ENCODE measurements at places on chromosomes 7 and 10.

DNA sequence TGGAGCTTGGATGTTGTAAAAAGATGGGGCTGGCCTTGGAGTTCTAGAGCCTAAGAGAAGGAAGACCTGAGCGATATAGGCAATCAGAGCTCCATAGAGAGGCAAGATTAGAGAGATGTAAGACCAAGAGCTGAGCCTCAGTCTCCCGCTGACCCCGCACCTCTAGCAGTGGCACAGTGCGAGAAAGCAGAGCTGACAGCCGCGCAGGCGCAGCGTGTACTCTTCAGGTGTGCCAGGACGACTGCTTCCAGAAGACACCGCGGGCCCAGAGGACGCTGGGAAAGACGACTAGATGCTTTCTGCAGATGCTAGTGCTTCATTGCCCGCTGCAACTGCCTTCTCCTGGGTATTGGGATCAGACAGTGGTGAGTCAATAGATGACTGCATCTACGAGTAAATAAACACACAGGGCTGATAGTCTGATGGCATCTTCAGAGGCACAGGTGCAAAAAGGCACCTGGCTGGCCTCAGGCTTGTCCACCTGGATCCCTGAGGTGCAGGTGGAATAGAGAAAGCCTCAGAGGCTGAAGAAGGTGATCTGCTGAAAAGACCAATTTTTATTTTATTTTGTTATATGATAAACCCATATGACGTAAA lies 38.1 kb upstream of the CCDC6 start:
- no peak for DNase-seq

- DNase-seq: no peak
These were observed 84.9 kb downstream of the ZNF365 start for GRCh38 chr10:62459072-62459471.

- DNase-seq: no peak
These were observed 117.6 kb upstream of the DPP6 start for GRCh38 chr7:153934629-153935028.

- no peak for DNase-seq
These were observed 11.5 kb upstream of the AASS start for GRCh38 chr7:122155566-122155965.

DNA sequence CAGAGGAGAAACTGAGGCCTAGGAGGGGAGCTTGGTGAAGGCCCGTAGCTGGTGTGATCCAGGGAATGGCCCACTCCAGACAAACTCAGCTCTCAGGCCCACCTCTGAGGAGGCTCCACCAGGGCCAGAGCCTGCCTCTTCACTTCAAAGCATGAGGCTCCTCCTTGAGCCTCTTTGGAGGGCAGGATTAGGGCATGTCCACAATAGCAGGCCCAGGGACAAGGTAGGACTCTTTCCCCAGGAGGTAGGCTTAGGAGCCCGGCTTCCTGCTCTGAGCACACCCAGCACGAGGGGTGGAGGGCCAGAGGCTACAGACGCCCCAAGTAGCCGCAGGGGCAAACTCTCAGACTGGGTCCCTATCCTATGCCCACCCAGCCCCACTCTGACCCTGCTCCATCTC lies 164.6 kb upstream of the ZMIZ1 start:
- DNase-seq: no peak

DNA sequence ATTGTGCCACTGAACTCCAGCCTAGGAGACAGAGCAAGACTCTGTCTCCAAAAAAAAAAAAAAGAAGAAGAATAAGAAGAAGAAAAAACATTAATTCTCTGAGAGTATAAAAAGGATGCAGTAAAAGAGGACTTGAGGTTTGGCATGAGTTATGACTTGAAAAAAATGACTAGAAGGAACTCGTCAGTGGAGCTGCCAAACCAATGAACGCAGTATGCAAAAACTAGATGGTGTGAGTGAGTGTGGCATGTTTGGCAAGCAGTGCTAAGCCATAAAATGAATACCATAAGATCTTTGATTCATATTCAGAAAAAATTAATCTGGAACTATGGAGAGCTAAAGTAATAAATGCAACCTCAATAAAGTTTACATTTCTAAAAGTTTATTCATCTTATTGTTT lies 68.6 kb upstream of the MEOX2 start:
- DNase-seq: no peak

- DNase-seq: no peak
These were observed 20.5 kb upstream of the INPP5A start for GRCh38 chr10:132516771-132517725.

DNA sequence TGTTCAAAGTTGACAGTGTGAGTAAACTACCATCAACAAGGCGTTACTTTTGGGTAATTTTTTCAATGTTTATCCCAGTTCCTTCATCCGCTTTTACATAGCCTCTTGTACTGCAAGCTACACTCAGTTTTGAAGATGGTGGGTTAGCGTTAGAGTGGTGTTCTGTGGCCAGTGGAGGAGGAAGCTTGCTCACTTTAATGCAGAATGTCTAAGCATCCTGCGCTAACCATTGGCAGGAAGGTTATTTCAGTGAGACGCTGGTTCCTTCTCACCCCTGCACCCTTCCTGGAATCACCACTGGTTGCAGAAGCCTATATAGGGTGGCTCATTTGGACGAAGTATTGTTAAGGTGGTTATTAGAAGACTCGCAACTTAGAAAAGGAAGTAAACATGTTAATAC lies 159.1 kb downstream of the CELF2 start:
- no peak for DNase-seq

DNA sequence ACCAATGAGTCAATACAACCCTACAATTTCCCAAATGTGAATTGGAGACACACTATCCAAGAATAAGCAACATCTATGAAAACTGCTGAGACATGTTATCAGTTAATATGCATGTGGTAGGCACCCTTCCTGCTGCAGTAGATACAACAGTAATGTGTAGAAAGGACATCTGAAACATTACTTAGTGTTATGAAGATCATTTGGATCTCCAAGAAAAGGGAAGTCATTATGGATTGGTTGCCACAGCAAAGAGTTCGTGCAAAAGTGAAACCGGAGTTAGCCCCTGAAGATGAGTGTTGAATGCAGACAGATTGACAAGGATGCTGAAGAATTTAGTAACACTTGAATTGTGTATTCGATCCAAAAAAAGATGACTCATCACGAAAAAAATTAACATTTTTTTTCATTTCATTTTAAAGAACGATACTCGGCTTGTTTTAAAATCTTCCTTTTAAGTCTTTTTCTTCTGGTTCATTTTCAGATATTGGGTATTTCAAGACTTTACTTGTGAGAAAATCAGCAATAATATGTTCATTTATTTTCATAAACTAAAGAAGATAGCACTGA lies 322.4 kb upstream of the KLF6 start:
- no peak for DNase-seq

DNA sequence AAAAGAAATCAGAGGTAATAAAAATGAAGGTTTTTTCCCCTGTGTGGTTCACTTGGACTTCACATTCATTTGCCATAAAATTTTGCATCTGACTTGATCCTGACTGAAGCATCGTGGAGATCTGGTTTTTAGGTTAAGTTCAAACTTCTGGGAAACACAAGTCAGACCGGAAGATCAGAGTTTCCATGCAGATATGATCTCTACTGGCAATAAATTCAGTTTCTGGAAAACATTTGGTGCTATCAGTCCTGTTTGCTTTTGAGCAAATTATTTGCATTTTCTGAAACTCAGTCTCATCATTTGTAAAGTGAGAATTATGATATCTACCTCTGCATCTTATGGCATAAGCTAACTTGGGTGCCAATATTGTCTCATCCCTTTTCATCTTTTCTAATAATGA lies 81.3 kb upstream of the KCNMA1 start:
- no peak for DNase-seq
